Effector memory CD4-positive, alpha-beta T cell (primary cell): ENCODE measurements at places on chromosomes 12 and 14.

- DNase-seq, result no peak
These were observed 97.0 kb downstream of the ZFP36L1 start for GRCh38 chr14:68695856-68696255.

DNA sequence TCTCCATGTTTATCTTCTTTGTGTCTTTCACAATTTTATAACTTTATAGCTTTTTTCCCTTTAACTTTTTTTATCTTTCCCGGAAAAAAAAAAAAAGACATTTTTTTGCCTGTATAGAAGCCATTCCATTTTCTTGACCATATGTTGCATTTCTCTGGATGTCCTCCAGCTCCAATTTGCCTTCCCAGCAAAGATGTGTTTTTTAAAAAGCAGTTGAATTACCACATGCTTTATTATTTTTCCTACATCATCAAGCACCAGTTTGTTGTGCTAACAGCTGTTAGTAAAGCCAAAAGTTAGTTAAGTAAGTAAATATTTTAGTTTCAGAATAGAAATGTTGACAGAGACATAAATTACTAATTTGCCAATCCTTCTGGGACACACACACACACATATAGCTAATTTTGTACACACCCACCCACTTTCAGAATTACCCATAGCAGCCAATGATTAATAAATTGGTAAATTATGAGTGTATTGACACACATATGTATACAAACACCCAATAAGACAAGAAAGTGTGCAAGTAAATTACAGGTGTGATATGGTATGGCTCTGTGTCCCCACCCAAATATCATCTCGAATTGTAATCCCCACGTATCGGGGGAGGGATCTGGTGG is 118.3 kb downstream of the SLC38A6 start:
- no peak for DNase-seq

DNA sequence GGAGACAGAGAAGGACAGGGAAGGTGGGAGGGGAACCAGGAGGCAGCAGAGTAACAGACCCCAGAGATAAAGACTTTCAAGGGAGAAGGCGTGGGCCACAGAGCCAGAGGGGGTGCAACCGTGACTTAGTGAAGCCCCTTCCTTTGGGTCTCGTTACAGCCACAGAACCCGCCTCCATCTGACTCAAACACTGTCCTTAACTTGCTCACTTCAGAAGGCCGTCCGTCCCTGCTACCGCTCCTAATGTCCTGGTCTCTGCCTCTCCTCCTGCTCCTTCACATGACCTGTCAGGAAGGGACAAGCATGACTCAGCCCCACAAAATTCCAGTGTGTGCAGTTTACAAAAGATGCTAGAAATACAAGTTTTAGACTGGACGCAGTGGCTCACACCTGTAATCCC is 18.0 kb downstream of the RIMBP2 start:
- DNase-seq, result no peak

DNA sequence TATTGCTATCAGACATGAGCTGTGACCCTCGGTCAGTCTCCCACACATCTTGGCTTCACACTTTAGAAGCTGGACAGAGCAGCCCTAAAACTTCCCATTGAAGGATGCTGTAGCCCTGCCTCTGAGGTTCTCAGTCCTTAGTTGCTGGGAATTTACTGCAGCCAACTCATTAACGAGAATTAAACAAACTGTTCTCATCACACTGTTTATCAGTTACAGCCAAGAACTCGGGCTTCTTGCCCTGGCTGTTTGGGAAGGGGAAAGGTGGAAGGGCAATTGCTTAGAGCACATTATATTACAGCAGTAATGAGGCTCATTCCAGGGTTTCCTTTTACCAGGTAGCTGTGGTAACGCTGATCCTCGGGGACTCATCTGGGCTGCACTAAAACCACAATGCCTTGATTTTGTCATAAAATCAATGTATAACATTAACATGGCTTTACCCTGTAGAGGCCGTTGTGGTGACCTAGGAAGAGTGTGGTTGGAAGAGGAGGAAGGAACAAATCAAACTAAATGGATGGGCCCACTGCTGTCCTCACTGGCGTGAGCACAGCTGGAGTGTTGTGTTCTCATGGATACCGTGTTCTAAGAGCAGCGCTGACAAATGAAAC is 87.1 kb downstream of the GPR135 start:
- no peak for DNase-seq

DNA sequence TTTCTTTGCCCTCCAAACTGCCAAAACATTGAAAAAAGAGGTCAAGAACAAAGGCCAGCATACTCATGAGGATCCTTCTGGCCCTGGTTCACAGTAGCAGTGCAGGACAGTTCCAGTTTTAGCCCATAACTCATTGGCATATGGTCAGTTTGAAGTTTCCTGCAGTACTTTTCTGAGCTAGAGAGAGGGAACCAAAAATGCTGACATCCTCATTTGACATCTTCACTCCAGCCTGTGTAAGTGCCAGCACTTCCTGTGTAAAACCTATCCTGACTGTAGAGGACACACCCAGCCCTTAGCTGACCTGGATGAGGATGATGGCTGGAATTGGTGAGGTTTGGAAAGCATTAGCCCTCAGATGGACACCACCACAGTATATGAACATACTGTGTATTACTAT is 84.1 kb downstream of the FGD4 start:
- no peak for DNase-seq

DNA sequence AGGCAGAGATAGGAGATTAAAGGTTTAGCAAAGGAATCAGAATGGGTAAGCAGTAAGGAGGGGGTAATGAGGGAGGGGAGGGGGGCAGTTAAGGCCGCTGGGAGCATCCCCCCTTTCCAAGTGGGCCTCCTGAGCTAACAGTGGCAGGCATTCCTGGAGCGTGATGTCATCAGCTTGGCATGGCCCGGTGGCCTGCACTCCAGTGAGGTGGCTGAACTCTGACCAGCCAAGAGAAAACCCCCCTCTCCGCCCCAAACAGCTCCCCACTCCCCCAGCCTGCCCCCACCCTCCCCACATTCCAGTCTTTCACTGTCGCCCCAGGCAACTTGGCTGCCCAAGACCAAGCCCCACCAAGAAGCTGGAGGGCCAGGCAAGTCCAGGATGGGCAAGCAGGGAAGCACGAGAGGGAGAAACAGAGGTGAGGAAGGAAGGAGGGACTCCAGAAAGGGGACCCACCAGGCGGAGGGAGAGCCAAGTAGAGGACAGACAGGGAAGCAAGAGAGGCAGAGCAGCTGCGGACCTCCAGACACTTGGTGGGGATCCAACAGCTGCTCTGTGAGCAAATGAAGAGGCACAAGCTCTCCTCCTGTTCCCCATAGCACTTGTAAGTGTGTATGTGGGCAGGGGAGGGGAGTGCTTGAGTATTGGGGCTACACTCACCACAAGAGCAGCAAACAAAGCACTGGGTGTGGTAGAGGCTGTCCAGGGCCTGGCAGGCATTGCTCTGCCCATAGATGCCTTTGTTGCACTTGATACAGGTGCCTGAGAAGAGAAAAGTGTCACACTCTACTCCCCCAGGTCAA is 4.5 kb downstream of the AJUBA start:
- DNase-seq, result no peak

- no peak for DNase-seq
These were observed 44.0 kb downstream of the ARMH4 start for GRCh38 chr14:58107947-58108552.

- no peak for DNase-seq
These were observed 553.8 kb downstream of the CCER1 start for GRCh38 chr12:90401185-90401584.

DNA sequence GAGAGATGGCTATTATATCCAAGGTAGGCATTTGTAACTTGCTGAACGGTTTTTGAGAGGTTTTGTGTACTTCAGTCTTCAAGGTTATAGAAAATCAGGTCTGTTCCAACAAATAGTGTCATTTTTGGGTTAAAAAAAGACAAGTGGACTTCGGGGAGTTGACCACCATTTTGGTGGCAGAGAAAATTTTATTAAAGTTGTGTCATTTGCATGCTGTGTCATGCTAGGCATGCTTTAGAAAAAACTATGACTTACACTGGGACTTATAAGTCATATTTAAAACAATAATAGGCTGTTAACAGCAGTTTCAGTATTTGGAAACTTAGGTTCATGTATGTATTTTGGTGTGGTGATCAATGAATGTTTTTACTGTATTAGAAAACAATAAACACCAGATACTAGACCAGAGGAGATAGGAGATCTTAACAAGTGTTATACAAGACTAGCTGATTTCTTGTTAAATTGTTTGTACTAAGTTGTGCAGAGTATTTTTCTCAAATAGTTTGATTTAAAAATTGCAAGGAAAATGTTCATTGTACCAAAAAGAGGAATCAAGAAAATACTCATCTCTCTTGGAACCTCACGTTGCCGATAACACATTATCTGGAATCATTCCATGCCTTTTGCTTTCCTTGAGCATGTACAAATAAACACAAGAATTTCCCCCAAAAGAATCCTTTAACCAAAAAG is 1.4 kb downstream of the RAN start:
- no peak for DNase-seq

- no peak for DNase-seq
These were observed 34.7 kb downstream of the CYP46A1 start for GRCh38 chr14:99718811-99719192.

- no peak for DNase-seq
These were observed 103.6 kb downstream of the ATXN7L3B start for GRCh38 chr12:74641262-74641661.

DNA sequence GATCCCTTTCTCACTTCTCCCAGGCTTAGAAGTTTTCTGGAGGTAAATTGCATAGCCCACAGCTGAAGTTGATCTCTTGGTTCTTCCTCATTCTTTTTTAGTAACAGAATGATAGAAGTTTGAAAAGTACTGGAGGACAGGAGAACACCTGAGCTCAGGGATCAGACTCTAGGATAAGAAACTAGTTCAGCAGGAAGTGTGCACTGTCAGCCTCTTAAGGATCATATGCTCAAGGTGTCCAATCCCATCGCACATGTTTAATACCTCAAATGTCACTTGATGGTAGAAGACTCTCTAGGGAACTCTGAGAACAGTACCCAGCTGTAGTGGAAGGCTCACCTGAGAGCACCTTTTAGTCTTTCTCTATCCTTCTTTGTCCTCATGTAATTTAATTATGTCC is 14.7 kb upstream of the LIMA1 start:
- no peak for DNase-seq

DNA sequence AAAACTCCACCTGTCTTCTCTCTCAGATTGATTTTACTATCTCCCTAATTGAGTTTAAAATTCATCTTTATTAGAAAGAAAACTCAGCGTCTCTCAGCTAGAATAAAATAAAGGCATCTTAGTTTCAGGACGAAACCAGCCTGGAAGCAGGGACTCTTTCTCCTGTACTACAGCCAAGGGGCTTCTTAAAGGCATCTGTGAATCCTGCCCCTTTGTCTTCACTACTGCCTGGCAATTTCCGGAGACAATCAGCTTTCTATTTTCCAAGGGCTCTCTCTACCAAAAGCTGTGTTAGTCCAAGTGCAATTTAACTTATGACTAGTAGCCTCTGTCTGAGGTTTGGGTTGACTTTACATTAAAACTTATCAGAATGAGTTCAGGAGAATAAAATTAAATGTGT is 623.3 kb upstream of the FOXG1 start:
- DNase-seq, result no peak

DNA sequence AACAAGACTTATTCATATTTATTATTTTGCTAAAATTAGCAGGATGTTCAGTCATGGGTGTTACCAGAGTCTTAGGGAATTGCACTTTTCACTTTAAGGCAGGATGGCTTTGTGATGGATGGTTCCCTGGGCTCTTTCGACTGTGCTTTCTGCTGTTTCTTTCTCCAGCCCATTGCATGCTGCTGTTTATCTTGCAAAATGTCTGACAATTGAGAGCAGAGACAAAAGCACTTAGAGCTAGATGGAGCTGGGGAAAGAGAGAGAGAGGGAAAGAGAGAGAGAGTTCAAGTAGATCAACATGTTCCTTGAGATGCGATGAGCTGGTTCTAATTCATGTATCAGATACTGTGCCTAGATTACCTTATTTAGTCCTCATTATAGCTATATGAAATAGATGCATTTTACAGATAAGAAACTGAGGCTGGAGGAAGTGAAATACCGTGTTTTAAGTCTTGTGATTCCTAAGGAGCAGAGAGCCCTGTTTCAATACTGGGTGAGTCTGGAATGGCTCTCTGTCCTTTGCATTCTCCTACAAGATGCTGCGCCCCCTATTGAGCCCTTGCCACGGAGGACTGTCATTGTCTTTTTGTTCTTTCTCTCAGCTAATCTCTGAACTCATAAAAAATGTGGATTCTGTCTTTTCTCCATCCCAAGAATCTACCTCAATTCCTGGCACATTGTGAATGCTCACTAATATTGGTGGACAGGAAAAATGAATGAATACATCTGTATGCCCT is 227.9 kb downstream of the ALG10B start:
- DNase-seq, result no peak

- DNase-seq, result no peak
These were observed 24.3 kb downstream of the TSPAN9 start for GRCh38 chr12:3101309-3102024.

- no peak for DNase-seq
These were observed 41.9 kb downstream of the ATP23 start for GRCh38 chr12:57983146-57983857.

DNA sequence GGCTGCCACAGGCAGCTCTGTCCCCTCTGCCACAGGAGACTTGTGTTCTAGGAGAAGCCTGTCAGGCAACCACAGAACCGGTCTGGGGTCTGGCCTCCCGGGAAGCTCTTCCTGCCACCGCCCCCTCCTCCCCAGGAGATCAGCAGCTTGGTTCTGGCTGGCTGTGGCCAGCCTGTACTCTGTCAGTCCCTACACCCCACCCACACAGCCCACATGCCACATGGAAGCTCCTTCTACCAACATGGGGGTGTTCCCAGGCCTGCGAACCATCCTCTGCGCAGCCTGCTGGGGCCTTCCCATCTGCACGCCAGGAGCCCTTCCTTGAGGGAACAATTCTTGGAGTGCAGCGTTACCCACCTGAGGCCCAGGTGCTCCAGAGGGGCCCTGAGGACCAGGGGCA is 16.8 kb downstream of the TMEM106C start:
- no peak for DNase-seq
